Activated T-cell treated with anti-CD3 and anti-CD28 coated beads for 24 hours (primary cell): ENCODE measurements at places on chromosomes 7 and 10.

DNA sequence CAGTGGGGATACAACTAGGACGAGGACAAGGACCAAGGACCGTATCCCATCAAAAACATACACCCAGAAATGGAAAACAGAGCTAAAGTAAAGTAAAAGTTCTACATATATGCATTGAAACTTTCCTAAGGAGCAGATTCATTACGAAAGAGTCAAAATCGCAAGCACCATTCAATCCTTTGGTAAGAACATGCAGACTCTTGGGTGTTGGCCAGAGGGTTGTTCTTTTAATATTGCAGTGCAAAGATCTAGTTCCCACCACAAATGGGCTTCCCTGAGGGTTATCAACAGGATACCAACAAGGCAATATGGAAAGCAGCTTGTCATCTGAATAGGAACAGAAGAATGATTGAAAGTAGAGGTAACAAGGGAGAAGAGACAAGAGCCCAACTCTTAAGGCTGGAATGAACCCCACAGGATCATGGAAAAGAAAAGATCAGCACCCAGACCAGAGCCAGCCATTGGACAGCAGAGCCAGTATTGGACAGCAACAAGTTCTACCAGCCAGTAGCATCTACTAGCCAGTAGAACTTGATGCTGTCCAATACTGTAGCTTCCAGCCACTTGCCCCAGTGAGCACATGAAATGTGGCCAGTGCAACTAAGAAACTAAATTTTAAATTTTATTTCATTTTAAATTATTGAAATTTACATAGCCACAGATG, 66.0 kb downstream of the OSBPL3 start:
- DNase-seq: no peak

GRCh38 chr7:45658716-45659495, 84.7 kb downstream of the ADCY1 start:
- DNase-seq: no peak

DNA sequence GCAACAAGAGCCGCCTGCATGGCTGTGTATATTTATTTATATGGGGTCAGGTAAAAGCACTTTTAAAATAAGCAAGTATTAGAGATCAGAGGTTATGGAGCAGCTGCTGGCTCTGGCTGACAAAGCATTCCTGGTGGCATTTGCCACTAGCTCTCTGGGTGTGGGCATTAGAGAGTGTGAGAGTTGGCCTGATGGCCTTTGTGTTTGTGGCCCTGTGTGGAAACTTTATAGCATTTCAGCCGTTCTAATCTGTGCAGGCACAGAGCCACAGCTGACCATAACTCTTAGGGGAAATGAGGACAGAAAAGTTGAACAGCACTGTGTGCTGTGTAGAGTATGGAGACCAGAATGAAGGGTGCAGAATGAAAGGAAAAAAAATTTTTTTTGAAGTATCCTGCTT, 118.9 kb downstream of the AUTS2 start:
- DNase-seq: no peak

DNA sequence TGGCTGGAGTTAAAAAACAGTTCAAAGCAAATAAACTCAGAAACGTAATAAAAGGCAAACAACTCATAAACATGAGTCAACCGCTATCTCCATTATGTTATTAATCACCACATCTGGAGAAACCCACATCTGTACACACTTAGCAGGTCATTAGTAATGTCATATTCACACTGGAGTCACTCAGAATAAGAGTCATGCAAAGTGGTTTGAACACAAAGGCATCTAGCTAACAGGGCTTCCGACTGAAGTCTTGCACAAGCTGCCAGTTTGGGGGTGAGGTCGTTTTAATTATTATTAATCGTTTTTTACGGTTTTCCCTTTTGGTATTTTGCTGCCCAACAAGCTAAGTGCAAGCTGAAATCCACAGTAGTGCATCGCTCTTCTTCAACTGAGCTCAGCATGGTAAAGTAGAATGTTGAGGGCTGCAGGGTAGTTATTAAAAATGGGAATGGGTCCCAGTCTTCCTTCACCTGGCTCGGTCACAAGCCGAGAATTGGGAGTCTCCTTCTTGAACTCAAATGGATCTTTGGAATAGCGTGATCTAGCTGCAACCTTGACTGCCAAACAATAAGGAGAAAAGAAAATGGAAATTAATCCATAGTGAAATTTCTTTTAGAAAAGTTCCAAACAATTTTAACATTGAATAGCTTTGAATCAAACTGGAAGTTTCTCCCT, 663.5 kb downstream of the KCNMA1 start:
- no peak for DNase-seq

DNA sequence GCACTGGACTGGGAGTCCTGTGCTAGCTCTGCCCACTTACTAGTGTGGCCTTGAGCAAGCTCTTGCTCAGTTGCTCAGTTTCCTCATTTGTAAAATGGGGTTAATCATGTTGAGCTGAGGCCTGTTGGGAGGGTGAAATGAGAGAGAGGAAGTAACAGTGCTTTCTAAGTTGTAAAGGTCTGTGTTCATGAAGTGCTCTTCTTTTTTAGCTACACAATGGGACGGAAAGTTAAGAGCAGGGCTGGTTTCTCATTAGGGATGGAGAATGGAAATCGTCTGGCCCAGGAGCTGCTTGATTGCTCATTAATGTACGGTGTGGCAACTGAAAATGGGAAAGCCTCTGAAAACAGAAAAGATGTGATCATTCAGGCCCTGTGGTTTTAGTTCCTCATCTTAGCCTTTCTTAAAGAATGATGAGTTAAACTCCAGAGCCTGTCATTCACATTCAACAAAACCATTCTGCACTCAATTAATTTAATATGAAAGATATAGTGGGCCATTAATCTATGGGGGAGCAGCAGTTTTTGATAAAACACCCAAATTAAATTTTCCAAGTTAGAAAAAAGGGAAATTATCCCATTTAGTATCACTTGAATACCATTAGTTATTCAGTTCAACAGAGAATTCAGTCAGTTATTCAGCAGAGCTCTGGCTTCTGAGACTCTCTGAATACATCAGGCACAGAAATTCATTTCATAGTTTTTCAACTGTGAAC, 60.5 kb downstream of the SH2D4B start:
- no peak for DNase-seq

DNA sequence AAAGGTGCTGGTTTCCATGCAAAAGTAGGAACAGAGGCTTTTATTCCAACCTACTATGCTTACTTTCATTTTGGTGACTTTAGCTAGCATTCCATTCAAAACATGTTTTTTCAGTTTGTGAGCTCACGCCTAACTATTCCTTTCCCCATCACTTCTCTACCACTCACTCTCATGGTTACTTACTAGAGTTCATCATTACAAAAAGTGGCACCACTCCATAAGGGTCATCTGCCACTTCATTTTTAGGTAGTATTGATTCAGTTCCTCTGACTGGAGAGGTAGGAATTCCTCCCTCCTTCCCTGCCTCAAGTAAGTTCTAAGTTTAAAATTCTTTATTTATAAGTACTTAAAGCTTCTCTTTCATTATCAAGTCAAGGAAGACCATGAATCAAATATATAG, 543.1 kb downstream of the HTR7 start:
- no peak for DNase-seq

GRCh38 chr10:86830043-86830591, 73.7 kb downstream of the BMPR1A start:
- DNase-seq: no peak

DNA sequence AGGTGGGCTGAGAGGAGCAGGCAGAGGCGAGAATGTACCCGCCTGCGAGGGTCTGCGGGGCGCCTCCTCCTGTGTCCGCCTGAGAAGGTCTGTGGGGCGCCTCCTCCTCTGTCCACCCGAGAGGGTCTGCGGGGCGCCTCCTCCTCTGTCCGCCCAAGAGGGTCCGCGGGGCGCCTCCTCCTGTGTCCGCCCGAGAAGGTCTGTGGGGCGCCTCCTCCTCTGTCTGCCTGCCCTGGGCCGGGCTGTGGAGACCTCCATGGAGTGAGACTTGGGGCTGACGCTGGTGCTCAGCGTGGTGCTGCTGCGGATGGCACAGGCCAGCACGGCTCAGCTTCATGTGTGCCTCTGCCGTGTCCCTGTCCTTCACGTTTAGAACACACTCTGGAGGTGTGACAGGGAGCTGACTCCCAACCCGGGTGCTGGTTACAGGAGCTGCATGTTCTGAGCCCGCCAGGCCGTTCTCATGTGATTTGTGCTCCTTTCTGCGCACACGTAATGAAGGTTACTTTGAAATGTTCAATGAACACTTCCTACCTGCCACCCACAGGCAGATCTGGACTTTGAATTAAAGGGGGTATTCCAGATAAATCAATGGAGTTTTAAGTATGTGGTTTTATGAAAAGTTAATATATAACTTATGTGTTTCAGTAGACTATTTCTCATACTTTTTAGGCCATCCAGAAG, 20.5 kb upstream of the GET4 start:
- no peak for DNase-seq

DNA sequence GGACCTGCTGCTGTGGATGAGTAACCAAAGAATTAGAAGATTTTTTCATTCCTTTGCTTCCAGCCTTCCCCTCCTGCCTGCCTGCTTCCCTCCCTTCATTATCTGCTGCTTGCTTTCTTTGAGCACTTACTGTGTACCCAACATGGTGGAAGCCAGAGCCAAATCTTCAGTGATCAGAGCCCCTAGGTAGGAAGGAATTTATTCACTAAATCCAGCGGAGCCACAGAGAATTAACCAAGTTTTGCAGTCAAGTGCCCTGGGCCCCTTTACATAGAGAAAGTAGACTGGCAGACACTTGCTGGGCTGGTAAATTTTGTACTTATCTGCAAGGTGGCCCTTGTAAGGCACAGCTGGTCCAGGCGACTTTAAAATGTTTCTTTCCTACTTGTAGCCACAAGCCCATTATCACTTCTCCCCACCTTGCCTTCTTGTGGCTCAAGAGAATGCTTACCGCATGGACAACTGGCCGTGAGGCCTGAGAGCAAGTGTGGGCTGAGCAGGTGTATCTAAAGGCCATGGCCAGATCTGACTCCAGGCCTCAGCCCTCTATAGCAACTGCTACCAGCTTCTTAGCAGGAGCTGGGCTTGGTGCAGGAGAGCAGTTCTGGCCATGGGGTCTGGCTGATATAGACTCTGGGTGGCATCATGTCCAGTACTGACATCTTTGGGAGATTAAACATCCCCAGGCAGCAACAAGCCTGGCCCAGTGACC, 11.1 kb downstream of the UNC5B start:
- DNase-seq: no peak

- no peak for DNase-seq
Observed at GRCh38 chr10:90614631-90615030, 243.2 kb downstream of the HTR7 start.

DNA sequence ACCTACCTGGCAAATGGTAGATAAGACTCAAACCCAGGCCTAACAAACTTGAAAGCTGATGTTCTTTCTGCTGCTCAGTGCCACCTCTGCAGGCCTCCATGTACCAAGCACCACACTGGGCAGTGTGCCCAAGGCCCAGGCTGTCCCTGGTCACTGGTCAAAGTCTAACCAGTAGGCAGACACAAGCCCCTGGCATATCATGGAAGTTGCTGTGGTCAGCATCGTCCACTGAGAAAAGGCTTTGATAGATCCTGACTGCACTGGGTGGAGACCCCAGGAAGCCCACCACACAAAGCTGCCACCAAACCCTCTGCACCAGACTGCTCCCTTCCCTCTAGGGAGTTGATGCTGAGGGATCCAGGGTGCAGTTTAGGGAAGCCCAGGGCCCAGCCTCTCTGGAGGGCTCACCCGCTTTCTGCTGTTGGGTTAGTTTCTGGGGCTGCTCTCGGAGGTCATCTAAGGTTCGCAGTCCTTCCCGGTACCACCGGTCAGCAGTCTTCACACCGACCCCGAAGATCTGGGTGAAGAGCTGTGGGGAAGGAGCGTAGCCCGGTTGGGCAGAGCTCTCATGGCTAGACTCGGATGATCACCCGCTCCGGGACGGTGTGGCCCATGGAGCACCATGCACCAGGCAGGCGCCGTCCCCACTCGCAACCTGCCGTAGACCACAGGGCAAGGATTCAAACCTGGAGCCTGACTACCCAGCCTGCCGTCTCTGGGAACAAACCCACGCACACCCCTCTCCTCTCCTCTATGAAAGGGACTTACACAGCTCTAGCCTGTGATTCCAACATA, 6.0 kb downstream of the POLM start:
- no peak for DNase-seq

GRCh38 chr7:83301416-83301815, 138.7 kb upstream of the PCLO start:
- no peak for DNase-seq

GRCh38 chr7:151850491-151851124, 26.3 kb downstream of the PRKAG2 start:
- no peak for DNase-seq

GRCh38 chr7:26954951-26955350, 90.6 kb upstream of the SKAP2 start:
- DNase-seq: no peak

DNA sequence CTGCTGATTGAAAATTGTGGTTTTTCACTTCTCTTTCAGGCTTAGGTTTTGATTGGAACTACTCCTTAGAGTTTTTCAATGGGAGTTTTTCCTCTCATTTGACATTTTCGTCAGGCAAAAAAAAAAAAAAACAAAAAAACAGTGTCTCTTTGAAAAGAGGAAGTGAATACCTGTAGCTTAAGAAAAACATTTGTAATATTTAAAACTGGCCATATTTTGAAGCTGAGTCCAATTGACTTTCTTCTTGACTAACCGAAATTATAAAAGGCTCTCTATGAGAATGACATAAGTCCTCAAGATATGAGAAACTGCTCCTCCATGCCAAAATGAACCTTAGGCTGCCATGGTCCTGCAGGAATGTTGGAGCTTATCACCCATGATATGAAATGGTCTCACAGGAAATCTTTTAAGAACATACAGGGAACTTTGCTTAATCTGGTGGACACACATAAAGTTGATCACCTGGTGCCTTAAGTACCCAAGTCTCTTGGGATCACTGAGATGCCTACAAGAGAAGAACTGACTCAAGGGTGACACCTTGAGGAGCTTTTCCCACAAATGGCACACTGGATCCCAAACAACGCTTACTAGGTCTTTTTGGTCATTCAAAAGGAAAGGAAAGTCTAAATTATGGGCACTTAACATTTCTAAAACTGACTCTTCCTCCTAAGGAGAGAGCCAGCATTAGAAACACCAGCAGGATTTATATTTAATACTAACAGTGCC, 263.4 kb downstream of the CDC14C start:
- no peak for DNase-seq

GRCh38 chr7:98619450-98620321, 2.6 kb downstream of the NPTX2 start:
- no peak for DNase-seq

DNA sequence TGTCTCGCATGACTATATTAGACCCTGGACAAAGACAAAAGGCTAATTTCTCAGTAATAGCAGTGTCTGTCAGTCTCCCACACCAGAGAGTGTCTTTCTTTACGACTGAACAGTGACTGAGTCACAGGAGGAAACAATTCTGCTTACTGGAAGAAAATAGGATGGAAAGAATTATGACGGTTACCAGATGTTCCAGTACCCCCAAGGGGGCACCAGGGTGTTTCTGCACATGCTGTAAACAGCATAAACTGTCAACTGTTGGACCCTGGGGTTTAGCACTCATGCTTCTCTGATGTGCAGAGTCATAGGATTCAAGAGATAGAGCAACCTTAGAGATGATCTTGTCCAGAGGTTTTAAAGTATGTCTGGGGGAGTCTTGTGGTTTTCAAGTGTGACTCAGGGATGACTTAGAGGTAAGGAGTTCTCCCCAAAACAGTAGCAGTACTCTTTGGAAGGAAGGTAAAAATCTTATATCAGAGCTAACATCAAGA, 291.7 kb downstream of the THSD7A start:
- no peak for DNase-seq

- no peak for DNase-seq
Observed at GRCh38 chr7:105673367-105674084, 92.2 kb upstream of the EFCAB10 start.

GRCh38 chr10:91582153-91582554, 50.7 kb downstream of the PPP1R3C start:
- no peak for DNase-seq
